ENCODE measurements at places on chromosomes 3 and 15.

DNA sequence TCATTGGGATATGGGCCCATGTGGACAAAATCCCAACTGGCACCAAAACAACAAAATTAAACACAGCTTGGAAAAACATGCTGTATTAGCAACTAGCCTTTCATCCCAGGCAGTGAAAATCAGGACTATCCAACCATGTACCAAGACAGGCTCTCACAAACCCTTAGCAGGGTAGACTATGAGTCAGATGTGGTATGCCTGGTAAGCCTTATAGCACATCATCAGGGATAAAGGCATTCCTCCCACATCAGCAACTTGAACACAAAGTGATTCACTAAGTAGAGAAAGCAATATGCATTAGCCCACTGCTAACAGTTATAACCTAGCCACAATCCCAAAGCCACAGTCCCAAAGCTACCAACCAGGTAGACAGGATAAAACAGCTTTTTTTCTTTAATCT is 8.0 kb downstream of the CEP152 start:
- no peak for DNase-seq

DNA sequence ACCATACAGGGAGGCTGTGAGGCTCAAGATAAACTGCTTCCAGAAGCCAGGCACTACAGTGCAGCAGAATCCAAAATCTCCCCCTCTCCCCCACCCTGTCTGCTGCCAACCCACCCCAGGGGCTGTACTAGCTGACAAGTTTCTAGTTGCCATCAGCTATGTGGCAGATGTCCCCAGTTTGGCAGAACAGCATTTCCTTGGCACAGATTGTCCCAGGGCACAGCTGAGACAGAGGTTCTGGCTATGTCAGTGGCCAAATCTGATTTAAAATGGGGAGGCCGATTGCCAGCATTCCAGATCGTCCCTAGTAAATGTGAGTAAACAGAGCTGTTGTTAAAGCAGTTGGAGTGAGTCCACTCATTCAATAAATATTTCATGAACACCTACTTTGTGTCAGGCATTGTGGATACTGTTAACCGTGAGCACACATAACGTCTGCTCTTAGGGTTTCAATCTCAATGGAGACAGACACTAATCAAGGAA is 28.0 kb upstream of the CCDC174 start:
- no peak for DNase-seq

DNA sequence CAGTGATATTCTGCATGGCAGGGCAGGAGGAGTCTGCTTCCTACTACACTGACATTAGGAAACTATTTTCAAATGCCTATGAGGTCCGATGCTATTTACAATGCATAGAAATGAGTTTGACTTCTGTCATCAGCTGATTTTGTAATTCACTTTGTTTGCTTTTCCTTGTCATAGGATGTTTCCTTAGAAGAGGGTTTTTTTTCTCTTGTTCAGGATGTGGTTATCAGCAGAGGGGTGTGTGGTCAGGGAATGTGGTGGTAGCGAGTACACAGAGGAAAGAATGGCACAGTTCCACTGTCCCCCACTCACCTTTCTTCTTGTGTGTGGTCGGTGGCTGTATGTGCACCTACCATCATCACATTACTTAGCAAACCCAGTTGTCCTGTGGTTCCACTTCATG is 231.5 kb downstream of the LRTM1 start:
- DNase-seq: no peak

GRCh38 chr3:113754494-113755159 is 7.8 kb downstream of the ATP6V1A start:
- no peak for DNase-seq

- no peak for DNase-seq
These were observed 520.1 kb downstream of the ROBO1 start for GRCh38 chr3:79247725-79248043.

- DNase-seq: no peak
These were observed 278.1 kb downstream of the ZPLD1 start for GRCh38 chr3:102712896-102713295.

DNA sequence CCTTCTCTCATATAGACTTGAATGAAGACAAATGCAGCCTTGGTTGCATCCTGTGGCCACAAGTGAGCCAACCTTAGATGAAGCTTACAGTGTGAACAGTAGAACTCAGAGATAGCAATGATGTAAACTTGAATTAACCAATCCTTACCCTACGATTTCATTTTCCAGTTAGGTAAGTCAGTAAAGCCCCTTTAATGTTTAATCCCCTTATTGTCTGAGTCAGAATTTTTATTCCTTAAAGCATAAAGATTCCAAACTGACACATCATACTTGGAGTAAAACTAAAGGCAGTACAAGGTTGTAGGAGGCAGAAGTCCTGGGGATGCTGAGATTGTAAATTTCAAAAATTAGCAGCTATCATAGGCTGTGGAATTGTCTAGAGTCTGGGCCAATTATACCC is 507.8 kb upstream of the DPH6 start:
- no peak for DNase-seq

GRCh38 chr3:51075221-51075775 is 309.8 kb upstream of the MANF start:
- no peak for DNase-seq

DNA sequence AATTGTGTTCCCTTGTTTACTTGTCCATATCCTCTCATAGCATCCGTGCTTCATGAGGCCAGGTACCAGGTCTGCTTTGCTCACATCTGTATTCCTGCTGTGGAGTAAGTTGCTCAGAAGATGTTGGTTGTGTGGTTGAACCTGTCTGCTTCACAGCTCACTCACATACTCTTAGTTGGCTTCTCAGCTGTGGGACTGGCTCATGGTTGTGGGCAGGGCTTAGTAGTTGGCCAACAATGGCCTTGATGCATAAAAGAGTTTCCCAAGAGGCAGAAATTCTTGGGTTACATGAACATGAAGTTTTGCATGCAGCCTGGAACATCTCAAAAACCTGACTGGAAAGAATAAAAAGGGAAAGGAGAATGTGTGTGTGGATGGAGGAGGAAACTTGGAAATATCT is 17.0 kb downstream of the CELF6 start:
- DNase-seq: no peak

DNA sequence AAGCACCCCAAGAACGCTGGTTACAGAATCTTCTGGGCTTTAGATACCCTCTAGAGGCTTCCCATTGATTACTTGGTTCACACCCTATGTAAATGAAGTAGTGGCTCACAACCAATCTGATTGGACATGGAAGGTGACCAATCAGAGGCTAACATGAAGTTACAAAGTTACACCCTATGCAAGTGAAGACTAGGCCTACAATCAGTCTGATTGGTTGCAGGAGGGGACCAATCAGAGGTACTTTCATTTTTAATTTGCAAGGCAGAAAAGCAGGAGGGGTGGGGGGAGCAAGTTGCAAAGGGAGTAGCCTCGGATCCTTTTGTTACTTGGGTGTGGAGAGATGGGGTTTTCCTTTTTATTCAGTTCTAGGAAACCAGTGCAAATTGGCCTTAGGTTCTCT is 11.1 kb upstream of the RTP2 start:
- no peak for DNase-seq

DNA sequence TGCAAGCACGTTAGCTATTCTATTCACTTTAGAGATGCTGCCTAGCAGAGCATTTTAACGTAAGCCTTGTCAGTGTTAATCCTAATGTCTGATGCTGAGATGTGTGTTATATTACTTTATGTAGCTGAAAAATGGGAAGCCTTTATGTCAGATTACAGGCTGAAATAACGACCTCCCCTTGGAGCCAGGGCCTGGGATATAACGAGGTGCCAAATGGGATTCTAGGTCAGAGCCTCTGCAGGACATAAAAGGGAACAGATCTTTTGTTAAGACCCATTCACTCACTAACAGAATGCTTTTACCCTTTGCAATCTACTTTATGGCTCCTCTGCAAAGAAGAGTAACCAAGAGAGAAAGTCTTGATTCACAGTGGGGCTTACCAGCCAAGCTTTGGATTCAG is 815.5 kb upstream of the CFAP20DC start:
- no peak for DNase-seq

DNA sequence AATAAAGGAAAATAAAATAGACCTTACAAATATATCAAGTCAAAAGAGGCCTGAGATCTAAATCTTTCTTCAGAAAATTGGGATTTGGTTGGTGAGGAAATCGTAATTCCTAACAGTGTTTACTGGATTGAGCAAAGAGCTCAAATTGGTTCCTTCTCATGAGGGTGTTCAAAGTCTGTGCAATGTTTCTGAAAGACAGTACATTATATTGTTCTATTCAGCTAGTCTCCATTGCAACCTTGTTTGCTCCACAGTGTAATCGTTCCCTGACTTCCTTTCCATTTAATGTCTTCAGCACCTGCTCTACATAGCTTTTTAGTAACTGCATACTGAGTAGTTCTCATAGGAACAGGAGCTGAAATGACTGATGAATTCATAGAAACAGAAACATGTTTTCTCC is 326.8 kb downstream of the SUCLG2 start:
- no peak for DNase-seq

DNA sequence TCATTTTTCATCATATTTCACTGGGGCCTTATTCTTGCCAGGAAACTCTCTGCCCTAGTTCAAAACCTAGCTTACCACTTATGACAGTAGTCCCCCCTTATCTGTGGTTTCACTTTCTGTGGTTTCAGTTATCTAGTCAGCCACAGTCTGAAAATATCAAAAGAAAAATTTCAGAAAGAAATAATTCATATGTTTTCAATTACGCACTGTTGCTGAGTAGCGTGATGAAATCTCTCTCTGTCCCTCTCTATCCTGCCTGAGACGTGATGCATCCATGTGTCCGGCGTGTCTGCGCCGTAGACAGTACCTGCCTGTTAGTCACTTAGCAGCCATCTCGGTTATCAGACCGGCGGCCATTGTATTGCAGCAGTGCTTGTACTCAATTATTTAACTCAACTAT is 369.9 kb upstream of the MCTP2 start:
- no peak for DNase-seq

- no peak for DNase-seq
These were observed 10.7 kb downstream of the SCG5 start for GRCh38 chr15:32652178-32652577.

DNA sequence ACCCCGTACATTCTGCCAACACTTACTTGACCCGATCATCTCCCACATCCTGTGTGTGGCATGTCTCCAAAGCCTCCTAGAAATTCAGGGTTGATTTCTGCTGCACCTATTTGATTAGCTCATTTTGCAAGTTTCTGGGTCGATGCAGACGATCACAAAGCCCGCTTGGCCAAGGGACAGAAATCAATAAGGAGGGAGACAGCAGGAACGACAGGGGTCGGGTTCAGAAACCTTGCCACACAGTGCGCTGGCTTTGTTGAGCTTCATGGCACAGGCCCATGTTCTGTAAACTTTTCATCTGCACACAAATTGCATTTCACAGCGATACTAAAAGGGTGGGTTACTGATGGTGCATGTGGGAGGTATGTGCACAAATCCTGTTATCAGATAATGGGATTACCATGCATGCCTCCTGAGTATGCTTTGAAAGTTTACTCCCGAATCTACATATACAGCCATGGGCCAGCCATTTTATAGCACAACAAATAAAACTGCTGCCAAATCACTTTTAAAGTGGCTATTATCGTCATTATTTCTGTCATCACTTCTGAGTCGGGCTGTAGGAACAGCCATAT is 95.9 kb upstream of the ATP11B start:
- DNase-seq: no peak

DNA sequence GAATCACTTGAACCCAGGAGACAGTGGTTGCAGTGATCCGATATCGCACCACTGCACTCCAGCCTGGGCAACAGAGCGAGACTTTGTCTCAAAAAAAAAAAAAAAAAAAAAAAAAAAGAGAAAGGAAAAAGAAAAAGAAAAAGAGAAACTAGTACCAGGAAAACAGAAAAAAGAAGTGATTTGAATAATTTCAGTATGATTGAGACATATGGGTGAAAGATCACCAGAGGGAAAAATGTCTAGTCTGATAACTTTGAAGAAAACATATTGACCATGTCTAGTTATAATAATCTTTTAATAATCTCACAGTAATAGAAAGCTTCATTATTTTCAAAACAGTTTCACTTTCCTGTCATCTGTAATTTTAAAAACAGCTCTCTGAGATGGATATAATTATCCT is 16.4 kb downstream of the TGFBR2 start:
- DNase-seq: no peak

- DNase-seq: no peak
These were observed 592.5 kb downstream of the MECOM start for GRCh38 chr3:169071003-169071402.

DNA sequence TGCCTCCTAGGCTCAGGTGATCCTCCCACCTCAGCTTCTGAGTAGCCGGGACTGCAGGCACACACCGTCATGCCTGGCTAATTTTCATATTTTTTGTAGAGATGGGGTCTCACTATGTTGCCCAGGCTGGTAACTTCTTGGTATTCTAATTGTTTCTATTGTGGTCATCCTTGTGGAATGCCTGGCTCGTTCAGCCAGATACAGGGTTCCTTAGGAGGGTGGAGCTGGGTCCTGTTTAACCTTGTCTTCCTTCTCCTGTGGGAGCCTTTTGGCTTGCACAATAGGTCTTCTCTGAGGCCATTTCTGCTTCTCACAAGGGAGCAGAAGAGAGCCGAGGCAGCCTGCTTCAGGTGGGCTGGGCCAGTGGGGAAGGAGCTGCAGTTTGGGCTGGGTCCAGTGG is 15.7 kb downstream of the PLEKHO2 start:
- DNase-seq: no peak

GRCh38 chr15:73116164-73116563 is 63.9 kb downstream of the NEO1 start:
- DNase-seq: no peak

DNA sequence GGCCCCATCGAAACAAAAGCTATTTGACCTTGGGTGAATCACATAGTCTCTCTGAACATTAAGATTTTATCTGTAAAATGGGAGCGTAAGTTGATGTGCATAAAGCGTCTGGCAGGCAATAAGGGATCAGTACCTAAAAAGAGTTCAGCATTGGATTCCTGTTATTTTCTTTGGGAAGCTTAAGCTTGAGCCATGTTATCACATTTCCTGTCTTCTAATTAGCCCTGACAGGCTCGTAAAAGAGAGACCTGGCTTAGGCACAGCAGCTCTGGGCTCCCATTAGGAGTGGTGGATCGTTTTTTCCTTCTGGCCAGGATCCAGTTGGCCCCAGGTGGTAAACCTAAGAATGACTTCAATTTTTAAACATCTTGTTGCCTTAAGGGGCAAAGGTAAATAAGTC is 26.0 kb upstream of the CA12 start:
- no peak for DNase-seq

GRCh38 chr3:126275620-126275904 is 81.6 kb downstream of the KLF15 start:
- no peak for DNase-seq

DNA sequence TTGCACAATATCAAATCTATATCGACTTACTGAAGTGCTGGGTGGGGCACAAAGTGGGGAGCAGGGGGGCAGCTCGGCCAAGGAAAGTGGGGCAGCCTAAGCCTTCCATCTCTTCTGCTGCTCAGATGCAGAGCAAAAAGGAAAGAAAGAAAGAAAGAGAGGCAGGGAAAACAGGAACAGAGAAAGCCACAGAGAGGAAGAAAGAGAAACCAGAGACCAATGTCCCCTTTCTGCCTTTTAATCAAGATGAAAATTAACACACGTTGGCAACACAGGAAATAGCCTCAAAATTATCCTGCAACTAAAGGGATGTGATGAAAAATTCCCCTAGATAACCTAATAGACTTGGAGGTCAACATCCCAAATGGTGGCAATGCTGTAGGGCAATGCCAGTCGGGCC is 72.2 kb upstream of the RAD18 start:
- DNase-seq: no peak

- no peak for DNase-seq
These were observed 49.5 kb downstream of the CEP63 start for GRCh38 chr3:134535186-134535970.

- DNase-seq: no peak
These were observed 474 bp downstream of the MINAR1 start for GRCh38 chr15:79432345-79433275.

All from cerebellar nuclear complex (tissue), 1 donor.